ENCODE measurements at places on chromosomes 1 and 21. TPM values are rescaled to one million over a fixed set of nuclear protein-coding genes. Genes with fewer than 3 reads are reported as not detected.

The CELF3 gene
- 1.2 TPM for total RNA-seq

The KRTAP19-6 gene
- not detected for total RNA-seq

The ARHGEF2 gene
- total RNA-seq: 36.5 TPM

The ETNK2 gene
- total RNA-seq: 59.4 TPM

The CLCA1 gene
- total RNA-seq: 42.9 TPM

The TMPRSS3 gene
- 1.7 TPM for total RNA-seq

The BARHL2 gene
- not detected for total RNA-seq

The MYOM3 gene
- total RNA-seq: 2.4 TPM

The RGSL1 gene
- total RNA-seq: not detected

The RIIAD1 gene
- total RNA-seq: 7.9 TPM

The IFNLR1 gene
- total RNA-seq: 5.8 TPM

The SPAG17 gene
- 1.7 TPM for total RNA-seq

The DCST1 gene
- total RNA-seq: not detected

The KCNJ15 gene
- 0.43 TPM for total RNA-seq

The CA6 gene
- total RNA-seq: not detected

The TUFT1 gene
- 29.8 TPM for total RNA-seq
